ENCODE measurements at places on chromosomes 5 and 9. TPM values are rescaled to one million over a fixed set of nuclear protein-coding genes. Genes with fewer than 3 reads are reported as not detected.

Gene CKS2
- total RNA-seq = 46.5 TPM

Gene MED7
- 6.4 TPM for total RNA-seq

Gene NSG2
- total RNA-seq = not detected

Gene LCN1
- total RNA-seq = not detected

Gene MEIKIN
- not detected for total RNA-seq

Gene HRH2
- 0.76 TPM for total RNA-seq

Gene SLC31A1
- 22.2 TPM for total RNA-seq

Gene PTGDS
- total RNA-seq = 18.4 TPM

Gene ANKDD1B
- 0.28 TPM for total RNA-seq

Gene C5orf63
- total RNA-seq = 5.1 TPM

Gene SLC6A7
- not detected for total RNA-seq

Gene SLC22A4
- 0.28 TPM for total RNA-seq

Gene SPARC
- 76.4 TPM for total RNA-seq

Gene CD14
- 6.7 TPM for total RNA-seq

Gene CDH12
- total RNA-seq = not detected

DNA sequence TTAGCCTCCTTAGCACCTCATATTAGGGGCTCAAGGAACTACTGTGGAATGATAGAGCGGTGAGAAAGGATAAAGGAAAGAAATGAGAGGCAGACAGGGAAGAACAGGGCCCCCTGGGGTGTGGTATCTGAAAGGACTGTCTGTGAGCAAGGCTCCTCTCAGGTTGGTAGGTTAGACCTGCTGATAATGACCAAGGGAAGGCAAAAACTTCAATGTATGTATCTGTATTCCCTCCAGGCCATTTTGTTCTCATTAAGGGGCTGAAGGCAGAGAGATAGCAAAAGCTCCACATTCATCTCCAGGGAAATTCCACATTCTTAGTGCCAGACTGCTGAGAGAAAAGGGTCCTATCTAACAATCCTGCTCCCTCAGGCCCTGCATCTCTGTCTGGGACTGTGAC is 28.6 kb downstream of the TRIM32 start:
- no peak for ATAC-seq

DNA sequence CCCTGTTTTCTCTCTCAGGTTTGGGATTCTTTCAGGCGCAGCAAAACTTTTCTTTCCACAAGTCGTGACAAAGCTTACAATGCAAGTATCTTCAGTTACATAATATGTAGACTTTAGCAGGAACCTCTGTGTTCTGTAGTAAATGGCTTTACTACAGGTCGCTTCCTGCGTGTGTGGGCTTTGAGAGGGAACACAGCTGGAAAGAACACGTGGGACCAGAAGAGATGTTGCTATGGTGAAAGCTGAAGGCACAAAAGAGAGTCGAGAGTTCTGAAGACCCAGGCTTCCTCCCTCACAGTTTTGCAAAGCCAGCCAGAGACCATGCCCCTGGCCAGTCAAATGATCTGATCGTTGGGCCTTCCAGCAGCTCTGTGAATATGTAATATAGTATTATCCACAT is 4.0 kb downstream of the ANKRD55 start:
- no peak for ATAC-seq

- ATAC-seq = no peak
Observed at GRCh38 chr5:168382421-168382820, 91.0 kb downstream of the WWC1 start.

- no peak for ATAC-seq
Observed at GRCh38 chr5:54177058-54177457, 133.3 kb downstream of the ARL15 start.

DNA sequence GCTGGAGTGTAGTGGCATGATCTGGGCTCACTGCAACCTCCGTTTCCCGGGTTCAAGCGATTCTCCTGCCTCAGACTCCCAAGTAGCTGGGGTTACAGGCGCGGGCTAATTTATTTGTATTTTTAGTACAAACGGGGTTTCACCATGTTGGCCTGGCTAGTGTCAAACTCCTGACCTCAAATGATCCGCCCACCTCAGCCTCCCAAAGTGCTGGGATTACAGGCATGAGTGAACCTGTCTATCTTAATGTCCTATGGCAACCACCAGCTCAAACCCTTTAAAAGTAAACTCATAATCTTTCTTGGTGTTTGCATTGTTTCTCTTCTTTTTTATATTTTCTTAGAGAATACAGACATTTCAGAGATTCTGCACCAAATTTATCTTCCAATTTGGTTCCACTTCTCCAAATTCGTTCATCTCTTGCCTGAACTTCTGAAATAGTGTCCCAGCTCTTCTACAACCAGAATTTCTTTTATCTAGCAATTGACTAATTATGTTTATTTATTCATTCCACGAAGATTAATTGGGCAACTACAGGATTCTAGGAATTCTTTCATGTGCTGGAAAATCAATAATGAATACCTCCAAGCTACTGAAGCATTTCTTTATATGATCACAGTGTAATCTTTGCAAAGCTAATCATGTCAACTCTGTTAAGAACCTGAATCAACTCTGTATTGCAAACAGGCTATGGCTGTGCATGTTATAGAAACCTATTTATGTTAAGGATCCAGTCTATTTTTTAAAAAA is 60.0 kb upstream of the TYRP1 start:
- no peak for ATAC-seq

- peak; percentile 84 for ATAC-seq
Observed at GRCh38 chr5:145981589-145982571, 45.5 kb downstream of the SH3RF2 start.

DNA sequence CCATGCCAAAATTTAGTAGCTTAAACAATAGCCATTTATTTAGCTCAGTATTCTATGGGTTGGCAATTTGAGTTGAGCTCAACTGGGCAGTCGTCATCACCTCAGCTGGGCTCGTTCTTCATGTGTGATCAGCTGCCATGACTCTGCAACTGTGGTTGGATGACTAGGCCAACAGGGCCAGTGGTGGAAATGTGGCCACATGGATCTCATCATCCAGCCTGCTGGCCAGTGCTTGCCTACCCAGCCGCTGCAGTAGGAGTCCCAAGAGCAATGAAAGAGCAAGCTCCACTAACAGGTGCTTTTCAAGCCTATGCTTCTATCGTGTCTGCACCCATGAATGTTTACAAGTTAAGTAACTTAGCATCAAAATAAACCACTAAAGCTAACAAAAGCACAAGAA is 158.0 kb downstream of the ATPSCKMT start:
- no peak for ATAC-seq

GRCh38 chr5:146872188-146872587 is 6.4 kb downstream of the PPP2R2B start:
- ATAC-seq = no peak

DNA sequence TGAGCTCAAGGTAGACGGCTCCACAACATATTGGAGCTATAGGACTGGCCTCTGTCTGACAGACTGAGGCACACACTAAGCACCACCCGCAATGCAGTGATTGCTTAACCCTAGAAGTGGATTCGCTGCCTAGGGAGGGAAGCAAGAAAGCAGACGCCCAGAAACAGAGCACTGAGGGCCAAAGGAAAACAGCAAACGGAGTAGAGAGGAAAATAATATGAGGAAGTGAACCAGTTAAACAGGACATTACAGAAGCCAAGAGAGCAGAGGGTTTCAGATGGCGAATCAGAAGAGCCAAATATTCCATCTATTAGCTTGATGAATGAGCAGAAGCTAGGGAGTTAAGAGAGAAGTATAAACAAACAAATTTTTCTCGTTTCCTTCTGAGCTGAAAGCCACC is 139.2 kb upstream of the LHFPL2 start:
- peak; percentile 31 for ATAC-seq

- no peak for ATAC-seq
Observed at GRCh38 chr9:129522351-129522750, 98.5 kb downstream of the C9orf50 start.

GRCh38 chr5:14487897-14488570 is 93.6 kb upstream of the OTULINL start:
- ATAC-seq = no peak

GRCh38 chr9:77708064-77708815 is 60.1 kb upstream of the GNA14 start:
- ATAC-seq = no peak

- no peak for ATAC-seq
Observed at GRCh38 chr5:15026944-15027343, 155.4 kb upstream of the ANKH start.

- no peak for ATAC-seq
Observed at GRCh38 chr5:133947431-133947841, 21.0 kb downstream of the C5orf15 start.

GRCh38 chr9:107488375-107489143 is 1.0 kb downstream of the KLF4 start:
- peak; percentile 64 for ATAC-seq

- ATAC-seq = no peak
Observed at GRCh38 chr5:169850409-169850808, 129.9 kb downstream of the INSYN2B start.

DNA sequence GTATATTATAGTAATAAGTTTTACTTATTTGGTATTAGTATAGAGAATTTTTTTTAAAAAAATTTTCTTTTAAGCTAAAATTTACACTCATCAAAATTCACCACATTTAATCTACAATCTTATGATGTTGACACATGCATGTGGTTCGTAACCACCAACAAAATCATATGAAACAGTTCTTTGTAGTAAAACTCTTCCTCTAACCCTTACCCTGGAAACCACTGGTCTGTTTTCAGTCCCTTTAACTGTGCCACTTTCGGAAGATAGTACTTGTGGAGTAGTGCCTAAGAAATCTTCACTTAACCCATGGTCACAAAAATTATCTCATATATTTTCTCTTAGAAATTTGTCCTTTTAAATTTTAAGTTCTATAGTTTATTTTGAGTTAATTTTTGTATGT is 1498.8 kb downstream of the MAT2B start:
- ATAC-seq = no peak

DNA sequence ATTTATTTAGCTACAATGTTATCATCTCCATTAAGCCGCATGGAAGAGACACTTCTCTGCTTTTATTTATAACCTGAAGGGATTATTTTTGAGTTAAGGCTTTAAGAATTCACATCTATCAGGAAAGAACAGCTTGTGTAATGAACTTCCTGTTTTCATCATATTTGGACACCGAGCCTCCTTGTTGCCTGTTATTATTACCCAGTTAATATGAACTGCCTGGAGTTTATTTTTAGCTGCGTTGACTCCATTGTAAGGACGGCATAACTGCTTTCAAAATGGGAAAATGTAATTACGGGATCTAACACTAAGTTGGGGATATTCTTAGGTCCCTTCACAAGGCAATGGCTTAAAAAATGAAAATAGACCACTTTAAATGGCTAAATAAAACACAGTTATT is 89.0 kb upstream of the NR4A3 start:
- no peak for ATAC-seq

DNA sequence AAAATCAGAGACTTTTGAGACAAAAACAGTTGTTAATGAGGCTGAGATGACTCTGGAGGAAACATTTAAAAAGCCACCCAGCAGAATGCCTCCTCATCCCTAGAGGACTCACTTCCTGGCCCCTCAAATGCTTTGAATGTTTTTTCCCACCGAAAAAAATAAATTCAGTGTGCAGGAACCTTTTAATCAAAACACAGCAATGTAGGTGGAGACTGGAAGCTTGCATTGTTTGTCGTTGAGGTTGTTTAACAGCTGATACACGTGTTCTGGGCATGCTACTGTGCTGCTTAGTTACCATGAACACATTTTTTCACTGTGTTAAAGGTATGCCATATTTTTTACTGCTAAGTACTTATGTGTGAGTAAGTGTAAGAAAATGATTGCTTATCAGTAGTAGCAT is 65.7 kb upstream of the ADCY2 start:
- ATAC-seq = no peak

DNA sequence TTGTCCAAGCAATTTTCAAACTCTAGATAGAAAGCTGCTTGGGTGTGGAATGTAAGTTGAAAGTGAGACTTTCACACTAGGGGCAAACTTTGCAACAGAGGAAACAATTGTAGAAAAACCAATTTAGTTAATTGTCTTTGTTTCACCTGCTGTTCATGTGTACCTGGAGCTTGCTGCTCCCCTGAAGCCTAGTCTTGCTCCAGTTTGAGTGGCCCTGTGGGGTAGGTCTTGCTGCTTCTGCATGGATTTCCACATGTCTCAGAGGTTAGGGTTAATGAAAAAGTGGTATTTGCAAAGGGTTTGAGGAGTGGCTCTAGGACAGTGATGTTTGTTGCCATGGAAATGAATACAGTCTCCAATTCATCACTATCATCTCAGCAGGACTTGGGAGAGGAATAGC is 182.2 kb downstream of the FSTL4 start:
- ATAC-seq = no peak

- no peak for ATAC-seq
Observed at GRCh38 chr9:136805207-136805740, 2.5 kb upstream of the RABL6 start.

- no peak for ATAC-seq
Observed at GRCh38 chr5:170289121-170289520, 8.5 kb downstream of the LCP2 start.

Measured in esophagus mucosa (tissue), 1 donor.